NCI-H1436 treated with DMSO at 0.1 percent for 48 hours (cell line): ENCODE measurements at places on chromosomes 7 and 10.

DNA sequence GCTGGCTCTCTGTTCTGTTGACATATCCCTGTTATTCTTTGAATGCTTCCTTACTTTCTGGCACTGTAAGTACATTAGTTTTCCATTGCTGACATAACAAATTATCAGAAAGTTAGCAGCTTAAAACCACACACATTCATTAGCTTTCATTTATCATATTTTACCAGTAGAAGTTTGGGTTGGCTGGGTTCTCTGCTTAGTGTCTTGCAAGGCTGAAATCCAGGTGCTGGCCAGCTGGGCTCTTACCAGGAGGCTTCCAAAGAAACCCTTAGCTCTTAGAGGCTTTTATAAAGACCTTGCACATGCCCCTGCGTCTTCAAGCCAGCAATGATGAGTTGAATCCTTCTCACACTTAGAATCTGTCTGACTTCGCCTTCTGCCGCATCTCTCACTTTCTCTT, 160.6 kb downstream of the MLLT10 start:
- DNase-seq, result no peak

DNA sequence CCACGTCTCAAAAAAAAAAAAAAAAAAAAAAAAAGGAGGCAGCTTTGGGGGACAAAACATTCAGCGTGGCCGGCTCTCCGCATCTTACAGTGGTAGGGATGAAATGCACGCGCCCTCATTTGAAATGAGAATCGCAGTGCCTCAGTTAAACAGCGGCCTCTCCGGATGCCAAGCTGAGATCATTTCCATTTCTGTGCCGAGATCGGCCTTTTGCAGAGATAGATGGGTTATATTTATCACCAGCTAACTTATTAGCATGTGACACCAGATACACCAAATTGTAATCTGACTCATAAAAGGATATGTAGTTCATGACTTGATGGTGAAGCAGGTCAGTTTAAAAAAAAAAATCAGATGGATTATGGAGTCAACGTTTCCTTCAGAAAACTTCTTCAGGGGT, 138.7 kb downstream of the CUX1 start:
- DNase-seq, result no peak

GRCh38 chr10:23417254-23417653, 21.6 kb upstream of the OTUD1 start:
- no peak for DNase-seq

GRCh38 chr10:80356563-80356988, at the start of the genes DYDC1 and DYDC2:
Gene DYDC1 (minus strand): TSS chr10:80356755. CDS start chr10:80352601, 4,154 bp downstream.
Gene DYDC2 (plus strand): TSS chr10:80356781. CDS start chr10:80362444, 5,663 bp downstream.
- peak; percentile 25 for DNase-seq

DNA sequence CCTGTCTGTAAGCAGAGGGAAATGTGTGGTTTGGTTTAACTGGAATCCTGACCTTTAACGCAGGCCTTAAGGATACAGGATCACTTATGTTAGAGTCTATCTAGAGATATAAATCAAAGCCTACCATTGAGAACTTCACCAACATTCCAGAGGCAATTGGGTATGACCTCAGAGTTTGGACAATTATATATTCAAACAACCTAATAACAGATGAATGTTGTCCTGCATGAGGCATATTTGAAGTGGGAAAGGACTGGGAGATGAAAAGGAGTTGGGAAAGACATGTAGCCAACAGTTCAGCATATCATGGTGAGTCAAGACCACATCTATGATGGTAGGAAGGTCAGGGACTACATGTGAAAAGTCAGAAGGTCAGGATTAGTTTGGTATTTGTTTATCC, 274.2 kb downstream of the DOCK4 start:
- DNase-seq, result no peak

GRCh38 chr10:99536338-99537085, 3.8 kb downstream of the NKX2-3 start:
- no peak for DNase-seq

GRCh38 chr10:104922810-104923209, 281.7 kb downstream of the SORCS3 start:
- DNase-seq, result no peak

DNA sequence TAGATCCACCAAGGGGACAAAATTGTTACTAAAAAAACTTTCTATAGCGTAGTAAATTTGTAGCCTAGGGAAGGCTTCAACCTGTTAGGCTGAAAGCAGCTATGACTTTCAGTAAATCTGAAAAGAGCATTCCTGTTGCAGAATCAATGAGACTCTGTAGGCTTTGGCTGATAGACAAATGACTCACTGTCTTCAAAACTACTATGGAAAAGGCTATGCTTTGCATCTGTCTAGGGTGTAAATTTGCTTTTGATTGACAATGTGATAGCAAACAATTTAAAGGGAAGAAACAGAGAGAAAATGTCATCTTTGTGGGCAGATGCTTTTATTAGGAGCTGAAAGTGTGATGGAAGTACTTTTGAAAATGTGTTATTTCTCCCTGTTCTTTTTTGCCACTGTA, 60.6 kb downstream of the ARL5B start:
- no peak for DNase-seq

- no peak for DNase-seq
These were observed 493.4 kb downstream of the TNS3 start for GRCh38 chr7:47088329-47089067.

GRCh38 chr10:125348536-125348935, 188.2 kb upstream of the CTBP2 start:
- DNase-seq, result no peak

- no peak for DNase-seq
These were observed 192.1 kb upstream of the KLF14 start for GRCh38 chr7:130926001-130926691.

- DNase-seq, result no peak
These were observed 104.0 kb downstream of the CPXM2 start for GRCh38 chr10:123787566-123787965.

GRCh38 chr10:9254353-9254752, 1199.9 kb downstream of the GATA3 start:
- no peak for DNase-seq

- DNase-seq, result no peak
These were observed 128.5 kb upstream of the PFKP start for GRCh38 chr10:2938869-2939268.

GRCh38 chr10:131908151-131908550, 7.3 kb downstream of the PPP2R2D start:
- no peak for DNase-seq

DNA sequence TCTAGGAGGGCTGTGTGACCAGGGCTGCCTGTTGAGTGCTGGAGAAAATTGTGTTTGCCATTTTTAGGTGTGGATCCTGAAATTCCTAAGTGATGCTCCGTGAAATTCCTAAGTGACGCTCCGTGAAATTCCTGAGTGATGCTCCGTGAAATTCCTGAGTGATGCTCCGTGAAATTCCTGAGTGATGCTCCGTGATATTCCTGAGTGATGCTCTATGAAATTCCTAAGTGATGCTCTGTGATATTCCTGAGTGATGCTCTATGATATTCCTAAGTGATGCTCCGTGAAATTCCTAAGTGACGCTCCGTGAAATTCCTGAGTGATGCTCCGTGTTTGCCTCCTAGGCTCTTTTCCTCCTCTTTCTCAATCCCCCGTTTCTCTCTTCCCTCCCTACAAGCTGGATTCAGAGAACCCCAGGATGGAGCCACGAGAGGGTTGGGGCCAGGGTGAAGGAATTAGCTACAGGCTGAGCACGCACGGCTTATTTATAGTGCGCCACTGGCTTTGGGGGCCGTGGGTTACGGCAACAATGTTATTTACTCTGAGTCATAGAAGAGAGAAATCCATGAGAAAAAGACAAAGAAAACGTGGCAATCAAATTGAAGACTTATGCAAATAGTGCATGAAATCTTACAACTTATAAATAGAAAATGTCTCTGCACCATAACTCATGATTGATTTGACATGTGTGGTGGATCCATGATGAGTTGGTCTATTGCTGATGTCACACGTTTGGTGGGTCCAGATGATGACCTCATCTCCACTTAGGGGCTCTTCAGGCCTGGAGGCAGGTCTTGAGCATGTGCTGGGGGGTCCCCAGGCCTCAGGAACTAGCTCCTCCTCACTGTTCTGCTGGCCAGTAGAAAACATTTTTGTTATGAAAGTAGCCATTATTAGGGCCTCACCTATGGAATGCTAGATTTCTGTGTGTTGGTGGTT, 224.6 kb downstream of the WDR37 start:
- no peak for DNase-seq

DNA sequence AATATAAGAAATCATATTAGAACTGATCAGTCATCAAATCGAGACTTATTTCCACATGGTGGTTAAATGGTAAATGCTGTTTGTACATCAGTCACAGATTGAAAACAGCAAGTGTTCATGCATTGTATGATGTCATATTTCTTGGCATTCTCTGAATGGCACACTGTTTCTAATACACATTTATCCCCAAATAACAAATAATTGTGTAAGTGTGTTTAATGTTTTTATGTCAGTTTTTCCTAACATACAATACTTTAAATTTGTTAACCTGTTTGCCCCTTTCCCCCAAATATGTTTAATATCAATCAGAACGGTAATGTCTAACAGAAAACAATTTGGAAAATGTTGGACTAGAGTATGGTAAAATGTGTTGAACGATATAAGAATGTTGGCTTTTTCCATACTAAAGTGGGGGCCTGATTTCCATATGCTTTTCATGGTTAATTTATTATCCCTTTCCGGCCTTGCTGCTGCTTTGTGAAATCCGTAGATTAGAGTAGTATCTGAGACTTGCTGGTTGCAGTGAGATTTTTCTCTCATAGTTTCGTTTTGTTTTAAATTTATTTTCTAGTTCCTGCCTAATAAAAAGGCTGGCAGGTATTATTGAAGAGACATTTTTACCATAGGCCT, 23.7 kb downstream of the RAB18 start:
- no peak for DNase-seq

- no peak for DNase-seq
These were observed 104.3 kb downstream of the AHR start for GRCh38 chr7:17402628-17403278.

GRCh38 chr10:127441350-127442219, 107.5 kb upstream of the NPS start:
- no peak for DNase-seq

DNA sequence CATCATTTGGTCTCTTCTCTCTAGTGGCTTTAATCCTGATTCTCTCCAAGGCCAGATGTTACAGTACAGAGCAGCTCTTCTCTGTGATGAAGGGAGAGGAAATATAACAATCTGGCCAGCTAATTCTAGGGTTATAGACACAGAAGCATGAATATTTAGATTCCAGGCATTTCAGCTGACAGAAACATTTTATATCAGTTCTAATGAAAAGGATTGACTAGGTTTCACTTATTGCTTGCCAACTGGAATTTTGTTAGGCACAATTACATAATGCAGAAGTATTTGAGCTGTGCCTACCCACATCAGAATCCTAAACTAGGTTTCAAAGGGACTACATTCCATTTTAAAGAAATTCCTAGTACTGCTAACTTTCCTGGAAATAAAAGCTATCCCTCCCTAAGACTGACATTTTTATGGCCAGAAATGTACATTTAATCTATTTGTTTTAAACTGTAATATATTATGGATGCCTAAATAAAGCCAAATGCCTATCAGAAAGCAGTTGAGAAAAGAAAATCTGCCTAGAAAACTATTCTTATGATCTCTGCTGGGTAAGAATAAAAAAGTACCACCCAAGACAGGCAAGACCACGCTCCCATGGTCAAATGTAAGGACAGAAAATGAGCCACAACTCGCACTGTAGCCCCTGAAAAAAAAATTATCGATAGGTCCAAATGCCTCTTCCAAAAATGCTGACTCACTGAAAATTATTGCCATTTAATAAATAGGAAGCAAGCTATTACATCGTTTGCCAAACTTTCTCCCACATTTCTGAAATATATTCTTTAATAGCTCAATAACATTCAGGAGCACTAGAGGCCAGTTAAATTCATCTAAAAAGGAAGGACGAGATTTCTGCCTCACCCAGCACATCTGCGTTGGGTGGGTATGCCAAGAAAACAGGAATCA, 498.1 kb downstream of the KCNMA1 start:
- no peak for DNase-seq

DNA sequence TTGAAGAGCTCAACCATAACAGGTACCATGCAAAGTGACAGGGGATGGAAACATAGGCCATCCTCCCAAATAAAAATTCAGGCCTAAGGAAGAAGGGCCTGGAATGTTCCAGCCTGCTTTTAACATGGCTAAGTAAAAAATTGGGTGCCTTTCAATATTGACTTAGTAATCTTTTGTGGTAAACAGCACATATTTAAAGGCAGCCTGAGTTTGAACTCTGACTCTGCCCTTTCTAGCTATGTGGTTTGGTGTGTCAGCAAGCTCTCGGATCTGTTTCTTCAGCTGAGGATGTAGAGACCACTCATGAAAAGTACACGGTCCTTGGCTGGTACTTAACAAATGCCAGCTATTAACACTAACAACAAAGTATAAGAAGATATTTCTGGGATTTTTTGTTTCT, 191.8 kb upstream of the CDCA7L start:
- no peak for DNase-seq

GRCh38 chr10:101142533-101143344, 11.6 kb downstream of the TLX1 start:
- DNase-seq, result no peak

DNA sequence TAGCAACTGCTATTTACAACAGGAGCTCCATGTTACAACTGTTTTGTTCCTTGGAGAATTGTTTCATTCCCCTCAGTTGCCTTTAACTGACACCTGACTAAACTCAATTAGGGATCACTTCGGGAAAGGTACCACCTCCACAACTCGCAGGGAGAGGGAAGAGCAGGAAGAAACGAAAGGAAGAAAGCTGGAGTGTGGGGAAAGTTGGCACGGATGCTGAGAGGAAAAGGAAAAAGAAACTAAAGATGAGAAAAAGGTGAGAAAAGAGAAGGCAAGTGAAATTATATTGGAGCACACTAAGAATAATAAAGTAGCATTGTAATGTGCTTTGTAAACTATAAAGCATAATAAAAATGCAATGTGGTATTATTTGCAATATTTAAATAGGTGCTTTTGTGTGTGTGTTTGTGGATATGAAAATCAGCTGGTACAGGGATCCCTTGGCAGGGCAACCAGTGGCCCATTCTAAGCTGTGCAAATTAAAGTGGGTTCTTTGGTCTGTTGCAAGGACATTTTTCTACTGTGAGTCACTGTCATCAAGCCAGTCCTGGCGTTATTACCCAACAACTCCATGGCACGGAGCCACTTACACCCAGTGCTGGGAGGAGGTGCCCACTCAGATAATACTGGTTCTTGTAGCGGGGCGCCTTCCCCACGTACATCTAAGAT, 45.9 kb downstream of the HIPK2 start:
- no peak for DNase-seq

DNA sequence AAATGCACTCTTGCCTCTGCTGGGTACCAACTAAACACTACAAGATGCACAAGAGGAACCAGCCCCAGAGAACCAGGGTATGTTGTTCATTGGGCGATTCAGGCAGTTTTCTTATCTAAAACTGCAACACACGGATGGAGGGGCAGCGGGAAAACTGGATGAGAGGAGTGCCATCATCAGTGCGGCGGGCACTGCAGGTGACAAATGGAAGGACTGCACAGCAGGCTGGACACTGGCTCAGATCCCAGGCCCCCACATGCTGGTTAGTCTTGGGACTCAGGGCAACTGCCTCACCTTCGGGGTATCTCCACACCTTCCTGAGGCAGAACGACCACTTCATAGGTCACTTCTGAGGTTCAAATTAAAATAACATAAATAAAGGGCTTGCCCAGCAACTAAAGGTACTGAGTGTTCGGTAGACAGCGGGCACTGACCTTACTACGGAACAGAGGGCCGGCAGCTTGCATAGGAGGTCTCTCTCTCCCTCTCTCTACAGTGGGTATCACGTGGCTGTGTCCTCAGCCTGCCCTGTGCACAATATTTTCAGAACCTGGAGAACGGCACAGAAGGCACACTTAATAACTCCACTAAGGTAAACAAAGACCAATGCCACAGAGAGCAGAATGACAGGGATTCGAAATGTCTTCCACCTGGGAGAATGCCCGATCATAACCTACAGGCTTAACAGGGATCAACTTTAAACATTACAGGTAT, 72.1 kb downstream of the GRB10 start:
- DNase-seq, result no peak
